Stimulated activated CD8-positive, alpha-beta memory T cell treated with anti-CD3 and anti-CD28 coated beads, Interleukin-15, amount 100 ng/mL, for 24 hours (primary cell): ENCODE measurements at places on chromosomes 16 and 17.

- DNase-seq: no peak
Measured at GRCh38 chr17:83098241-83099085, 19.1 kb downstream of the METRNL start.

- no peak for DNase-seq
Measured at GRCh38 chr16:65409510-65409909, 287.6 kb upstream of the CDH11 start.

DNA sequence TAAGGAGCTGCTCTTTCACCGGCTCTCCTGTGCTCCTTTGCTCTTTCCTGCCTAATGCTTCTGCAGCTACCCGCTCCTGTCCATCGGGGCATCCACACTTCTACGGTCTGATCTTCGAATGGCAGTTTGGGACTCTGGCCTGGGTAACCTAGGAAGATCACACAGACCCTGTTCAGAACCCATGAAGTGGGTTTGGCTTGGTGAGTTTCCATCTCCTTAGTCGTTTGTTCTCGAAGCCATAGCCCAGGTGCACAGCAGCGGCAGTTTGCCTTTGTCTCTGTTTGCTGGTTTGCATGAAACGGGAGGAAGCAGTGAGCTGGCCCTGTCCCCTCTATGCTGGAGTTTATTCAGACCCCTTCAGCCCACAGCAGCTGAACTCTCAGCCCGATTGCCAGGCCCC is 29.0 kb downstream of the PSMD7 start:
- DNase-seq: no peak

- DNase-seq: no peak
Measured at GRCh38 chr17:69560987-69561441, 146.5 kb downstream of the MAP2K6 start.

DNA sequence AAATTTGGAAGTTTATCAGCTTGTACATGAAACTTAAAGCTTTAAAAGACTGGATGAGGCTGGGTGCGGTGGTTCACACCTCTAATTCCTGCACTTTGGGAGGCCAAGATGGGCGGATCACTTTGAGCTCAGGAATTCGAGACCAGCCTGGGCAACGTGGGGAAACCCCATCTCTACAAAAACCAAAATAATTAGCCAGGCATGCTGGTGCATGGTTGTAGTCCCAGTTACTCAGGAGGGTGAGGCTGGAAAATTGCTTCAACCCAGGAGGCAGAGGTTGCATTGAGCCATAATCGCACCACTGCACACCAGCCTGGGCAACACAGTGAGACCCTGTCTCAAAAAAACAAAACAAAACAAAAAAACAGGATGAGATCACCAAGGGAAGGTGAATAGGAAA is 209.5 kb downstream of the AATF start:
- DNase-seq: no peak

GRCh38 chr17:76599694-76600460 is 14.2 kb upstream of the ST6GALNAC2 start:
- no peak for DNase-seq

DNA sequence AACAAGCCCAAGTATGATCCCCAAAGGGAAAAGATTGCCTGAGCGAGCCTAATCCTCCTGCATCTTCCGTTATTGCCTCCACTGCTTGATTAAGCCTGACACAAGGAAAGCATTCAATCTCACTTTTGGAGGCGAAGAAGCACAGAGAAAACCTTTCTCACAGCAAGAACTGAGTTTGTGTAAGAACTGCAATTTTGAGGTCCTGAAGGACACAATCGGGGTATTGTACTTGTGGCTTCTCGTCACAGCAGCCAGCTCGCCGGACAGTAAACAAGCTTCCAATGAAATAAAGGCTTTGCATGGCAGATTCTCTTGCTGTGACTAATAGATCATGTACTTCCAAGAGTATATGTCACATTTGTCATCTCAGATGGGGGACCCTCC is 18.7 kb upstream of the FOXF1 start:
- DNase-seq: no peak

- DNase-seq: no peak
Measured at GRCh38 chr17:33260638-33261037, 32.5 kb downstream of the ASIC2 start.

- no peak for DNase-seq
Measured at GRCh38 chr17:412211-413015, 59.8 kb upstream of the RPH3AL start.

GRCh38 chr16:3640632-3641501 is 13.6 kb upstream of the DNASE1 start:
- no peak for DNase-seq

DNA sequence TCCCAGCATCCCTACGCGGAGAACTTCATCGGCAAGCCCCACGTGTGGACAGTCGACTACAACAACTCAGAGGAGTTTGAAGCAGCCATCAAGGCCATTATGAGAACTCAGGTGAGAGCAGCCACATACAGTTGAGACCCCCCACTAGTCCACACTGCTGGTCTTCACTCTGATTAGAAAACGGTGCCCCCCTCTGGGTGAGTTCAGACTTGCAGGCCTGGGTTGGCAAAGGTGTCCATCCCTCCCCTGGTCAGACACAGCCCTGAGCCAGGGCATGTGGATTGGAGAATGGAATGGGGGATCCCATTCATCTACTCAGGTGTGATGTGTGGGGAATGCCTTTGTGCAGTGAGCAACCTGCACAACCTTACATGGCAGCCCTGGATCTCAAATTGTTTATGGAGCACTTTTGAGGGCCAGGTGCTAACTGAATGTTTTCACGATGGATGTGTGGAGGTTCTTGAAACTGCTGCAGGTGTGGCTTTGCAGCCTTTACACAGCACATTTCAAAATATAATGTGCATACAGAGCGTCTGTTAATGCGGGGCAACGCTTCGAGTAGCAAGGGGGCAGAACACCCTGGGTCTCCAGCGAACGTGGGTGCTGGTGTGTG is 72.6 kb downstream of the MGAT5B start:
- DNase-seq: no peak
